ENCODE measurements at places on chromosomes 7 and 10.

DNA sequence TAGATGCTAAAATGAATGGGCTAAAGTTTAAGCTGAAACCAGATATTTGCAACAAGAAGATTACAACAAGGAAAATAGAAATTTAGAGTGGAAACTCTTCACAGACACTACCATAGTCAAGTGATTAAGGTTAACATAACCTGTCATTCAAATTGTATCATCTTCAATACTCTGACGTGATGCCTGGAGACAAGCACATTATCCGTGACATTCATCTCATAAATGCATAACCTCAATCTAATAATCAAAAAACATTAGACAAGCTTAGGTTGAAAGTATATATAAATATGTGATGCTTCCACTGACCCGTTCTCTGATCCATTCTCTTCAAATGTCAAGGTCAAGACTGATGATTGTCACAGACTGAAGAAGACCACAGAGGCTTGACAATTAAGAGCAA lies 263.8 kb upstream of the MEOX2 start:
- no peak for DNase-seq

- no peak for DNase-seq
Observed at GRCh38 chr10:121078036-121078435, 226.9 kb downstream of the WDR11 start.

DNA sequence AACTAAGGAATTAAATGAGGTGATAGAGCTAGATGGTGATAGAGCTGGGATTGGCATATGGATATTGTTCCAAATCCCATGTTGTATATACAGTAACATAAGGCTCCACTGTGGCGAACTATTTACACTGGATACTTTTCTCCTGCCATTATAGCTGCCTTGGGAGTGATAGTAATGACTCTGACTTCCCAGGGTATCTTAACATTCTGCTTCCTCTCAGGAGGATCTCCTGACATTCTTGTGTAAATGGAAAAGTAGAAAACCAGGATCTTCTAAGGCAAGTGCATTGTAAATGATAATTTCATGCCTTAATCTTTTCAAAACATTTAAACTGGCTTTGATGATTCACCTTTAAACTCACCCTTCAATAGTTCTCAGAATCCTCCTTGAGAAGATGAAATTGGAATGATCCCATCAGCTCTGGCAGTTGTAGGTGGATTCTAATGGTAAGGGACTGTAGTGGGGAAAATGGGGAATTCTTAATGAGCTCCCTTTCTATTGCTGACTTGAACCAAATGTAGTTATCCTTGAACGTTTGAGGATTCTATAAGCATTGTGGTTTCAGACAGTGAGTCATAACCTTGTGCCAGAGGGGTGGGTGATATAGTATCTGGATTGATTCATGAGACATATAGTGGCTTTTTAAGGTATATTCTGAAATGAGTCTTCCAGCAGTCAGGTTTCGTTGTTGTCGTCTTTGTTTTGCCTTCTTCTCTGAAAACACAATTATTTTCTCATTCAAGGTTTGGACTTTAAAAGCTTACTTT lies 450.0 kb downstream of the SUGCT start:
- no peak for DNase-seq

- no peak for DNase-seq
Observed at GRCh38 chr7:156121434-156121833, 309.2 kb upstream of the SHH start.

- DNase-seq, result no peak
Observed at GRCh38 chr10:132891368-132891767, 51.0 kb downstream of the CFAP46 start.

- no peak for DNase-seq
Observed at GRCh38 chr10:103448746-103449145, 3.4 kb downstream of the CALHM2 start.

GRCh38 chr7:70645876-70646351 lies 486.0 kb upstream of the GALNT17 start:
- DNase-seq, result no peak

- no peak for DNase-seq
Observed at GRCh38 chr7:18041191-18041590, 13.5 kb upstream of the PRPS1L1 start.

DNA sequence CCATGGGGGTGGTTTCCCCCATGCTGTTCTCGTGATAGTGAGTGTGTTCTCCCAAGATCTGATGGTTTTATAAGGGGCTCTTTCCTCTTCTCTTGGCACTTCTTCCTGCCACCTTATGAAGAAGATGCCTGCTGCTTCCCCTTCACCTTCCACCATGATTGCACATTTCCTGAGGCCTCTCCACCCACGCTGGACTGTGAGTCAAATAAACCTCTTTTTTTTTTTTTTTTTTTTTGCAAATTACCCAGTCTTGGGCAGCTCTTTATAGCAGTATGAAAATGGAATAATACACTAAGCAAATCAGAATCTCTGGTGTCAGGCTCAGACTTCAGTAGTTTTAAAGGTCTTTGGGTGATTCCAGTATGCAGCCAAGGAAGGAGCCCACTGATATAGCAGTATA lies 28.2 kb downstream of the TAS2R41 start:
- no peak for DNase-seq

DNA sequence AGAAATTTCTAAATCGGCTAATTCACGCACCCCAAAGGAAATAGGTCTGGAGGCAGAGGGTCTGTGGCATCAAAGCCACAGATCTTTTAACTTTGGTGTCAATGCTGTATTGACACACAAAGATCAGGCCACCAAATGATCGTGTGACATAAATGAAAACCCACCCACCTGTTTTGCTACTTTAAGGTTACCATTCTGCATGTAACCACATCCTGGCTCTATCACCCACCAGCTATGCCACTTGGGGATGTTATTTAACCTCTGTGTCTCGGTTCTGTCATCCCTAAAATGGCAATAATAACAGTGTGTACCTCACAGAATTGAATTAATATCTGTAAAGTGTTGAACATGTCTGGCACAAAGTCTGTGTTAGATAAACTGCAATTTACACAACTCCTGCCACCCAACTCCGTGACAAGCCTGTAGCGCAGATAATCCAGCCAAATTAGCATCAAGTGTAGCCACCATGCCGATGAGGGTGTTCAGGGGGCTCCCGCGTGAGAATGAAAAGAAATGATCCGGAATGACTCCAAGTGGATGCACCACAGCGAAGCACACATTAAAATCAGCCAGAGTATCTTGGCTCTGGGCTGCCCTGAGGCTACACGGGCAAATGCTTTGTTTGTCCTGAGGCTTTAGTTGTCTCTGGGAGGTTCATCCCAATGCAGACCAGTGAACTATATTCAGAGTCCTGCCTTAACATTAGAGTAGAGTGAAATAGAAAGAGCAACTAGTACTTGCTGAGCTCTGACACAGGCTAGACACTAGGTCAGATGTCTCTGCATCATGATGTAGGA lies 158.4 kb upstream of the NEBL start:
- no peak for DNase-seq

All from activated gamma-delta T cell treated with anti-CD3 and anti-CD28 coated beads, Interleukin-2, amount 50 U/mL, for 16 hours (primary cell).